GM10248 (cell line): ENCODE measurements at places on chromosomes 3 and 15.
A peak's percentile ranks its signal among the peaks of the same experiment; 100 is the strongest.

DNA sequence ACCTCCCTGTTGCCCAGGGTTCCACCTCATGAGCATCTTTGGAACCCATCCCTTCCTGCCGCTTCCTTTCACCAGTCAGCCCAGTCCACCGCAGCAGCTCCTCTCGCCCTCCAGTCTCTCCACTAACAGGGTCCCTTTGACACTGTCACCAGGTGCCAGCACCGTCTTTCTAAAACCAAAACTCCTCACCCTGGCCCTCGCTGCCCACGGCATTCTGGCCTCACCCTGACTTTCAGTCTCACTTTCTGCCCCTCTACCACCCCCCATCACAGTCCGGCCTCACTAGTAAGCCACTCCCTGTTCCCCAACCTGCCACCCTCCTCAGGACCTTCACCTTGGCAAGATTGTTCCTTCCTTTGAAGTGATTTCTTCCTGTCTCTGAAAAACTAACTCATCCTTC is 4.2 kb downstream of the PPCDC start:
- DNase-seq, result no peak

DNA sequence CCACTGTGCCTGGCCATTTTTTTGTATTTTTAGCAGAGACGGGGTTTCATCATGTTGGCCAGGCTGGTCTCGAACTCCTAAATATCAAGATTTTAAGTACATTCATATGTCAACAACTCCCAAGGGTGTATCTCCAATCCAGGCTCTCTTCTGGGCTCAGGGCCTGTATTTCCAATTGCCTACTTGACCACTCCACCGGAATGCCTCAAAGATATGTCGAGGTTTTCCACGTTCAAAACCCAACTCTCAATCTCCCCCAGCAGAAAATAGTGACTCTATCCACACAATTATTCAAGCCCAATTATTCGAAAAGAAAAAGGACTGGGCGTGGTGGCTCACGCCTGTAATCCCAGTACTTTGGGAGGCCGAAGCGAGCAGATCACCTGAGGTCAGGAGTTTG is 1.9 kb upstream of the KNSTRN start:
- DNase-seq, result no peak

- DNase-seq, result no peak
These were observed 81.7 kb downstream of the RYR3 start for GRCh38 chr15:33392453-33392852.

DNA sequence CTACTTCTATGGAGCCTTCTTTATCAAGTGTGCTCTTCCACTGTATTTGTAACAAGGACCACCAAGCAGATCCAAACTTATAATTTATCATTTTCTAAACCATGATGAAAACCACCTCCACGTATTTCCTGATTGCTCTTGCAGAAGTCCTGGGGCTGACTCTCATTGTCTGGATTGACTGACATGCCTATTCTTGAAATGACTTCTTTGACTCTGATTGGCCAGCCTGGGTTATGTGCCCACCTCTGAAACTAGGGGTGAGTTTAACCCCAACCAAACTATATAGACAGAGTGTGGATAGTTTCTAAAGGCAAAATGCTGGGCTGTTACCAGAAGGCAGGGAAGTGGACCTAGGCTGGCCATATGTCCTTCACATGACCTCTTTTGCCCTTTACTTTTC is 12.7 kb downstream of the TMPRSS7 start:
- no peak for DNase-seq

DNA sequence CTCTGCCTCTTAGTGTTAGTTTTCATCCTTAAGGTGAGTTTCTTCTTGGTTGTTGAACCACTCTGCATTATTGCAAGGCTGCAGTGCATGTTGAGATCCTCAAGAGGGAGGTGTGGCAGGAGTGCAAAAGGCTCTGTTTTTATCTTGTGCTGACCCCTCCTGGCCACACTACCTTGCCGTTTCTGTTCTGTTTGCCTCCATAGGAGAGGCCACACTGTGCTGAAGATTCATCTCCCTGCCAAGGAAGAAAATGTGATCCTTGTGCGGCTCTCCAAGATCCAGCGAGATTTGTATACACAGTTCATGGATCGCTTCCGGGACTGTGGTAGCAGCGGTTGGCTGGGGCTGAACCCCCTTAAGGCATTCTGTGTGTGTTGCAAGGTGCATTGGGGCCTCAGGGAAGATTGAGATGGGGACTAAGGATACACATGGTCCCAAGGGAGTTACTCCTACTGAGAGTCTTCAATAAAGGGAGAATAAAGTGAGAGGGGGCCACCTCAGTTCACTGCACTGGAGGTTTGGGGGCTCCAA is 33.0 kb upstream of the TEX264 start:
- DNase-seq, result peak; percentile 67

GRCh38 chr3:30749230-30749629 is 142.8 kb downstream of the TGFBR2 start:
- no peak for DNase-seq

DNA sequence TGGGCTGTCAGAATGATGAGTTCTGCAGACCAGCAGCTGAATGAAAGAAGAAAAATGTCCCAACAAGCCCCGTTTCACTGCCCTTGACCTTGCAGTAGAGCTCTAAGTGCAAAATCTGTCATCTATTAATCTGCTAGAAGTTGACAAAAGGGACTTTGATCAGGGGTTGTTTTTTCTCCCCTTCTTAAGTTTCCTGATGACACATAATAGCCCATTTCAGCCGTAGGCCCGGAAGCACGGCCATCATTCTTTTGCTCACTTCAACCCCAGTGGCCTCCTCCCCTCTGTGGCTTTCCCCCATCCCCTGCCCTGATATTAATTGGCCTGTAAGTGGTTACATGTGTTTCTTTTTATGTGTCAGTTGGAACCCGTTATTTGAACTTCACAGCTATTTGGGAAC is 298.9 kb downstream of the RPLP1 start:
- DNase-seq, result no peak

DNA sequence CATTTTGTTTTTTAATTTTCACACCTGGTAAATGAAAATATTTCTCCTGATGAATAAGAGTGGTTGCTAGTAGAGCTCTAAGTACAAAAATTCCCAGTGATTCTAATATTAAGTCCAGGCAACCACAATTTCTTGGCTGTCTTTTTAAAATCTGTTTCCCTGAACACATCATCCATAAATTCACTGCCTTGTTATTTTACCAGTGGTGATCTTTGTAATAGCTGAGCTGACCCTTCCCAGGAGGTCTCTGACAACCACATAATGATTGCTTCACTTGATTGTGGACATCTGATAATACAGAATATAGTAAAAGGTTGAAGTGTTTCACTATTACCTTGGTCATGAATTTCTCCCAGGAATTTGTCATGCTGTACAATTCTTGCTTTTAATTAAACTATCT is 13.9 kb upstream of the TOP2B start:
- no peak for DNase-seq

DNA sequence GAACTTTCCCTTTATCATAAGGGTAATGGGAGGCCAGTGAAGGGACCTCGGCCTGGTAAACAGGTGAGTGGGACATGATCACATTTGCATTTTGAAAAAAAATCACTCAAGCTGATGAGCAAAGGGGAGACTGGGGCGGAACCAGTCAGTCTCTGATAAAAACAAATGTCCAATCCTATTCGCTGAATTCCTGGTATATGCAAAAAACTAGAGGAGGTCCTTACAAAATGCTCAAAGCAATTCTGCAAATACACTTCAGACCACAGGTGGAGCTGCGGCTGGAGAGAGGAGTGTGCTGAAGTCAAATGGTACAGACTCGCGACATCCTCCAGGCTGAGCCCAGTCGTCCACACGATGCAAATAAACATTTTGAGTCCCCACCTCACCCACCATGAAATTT is 166.7 kb downstream of the FOXP1 start:
- no peak for DNase-seq

- no peak for DNase-seq
These were observed 618.1 kb downstream of the PYDC2 start for GRCh38 chr3:192079098-192079497.

GRCh38 chr3:197787412-197787811 is 3.6 kb upstream of the LRCH3 start:
- DNase-seq, result no peak

- DNase-seq, result peak; percentile 40
These were observed 106.0 kb downstream of the MEX3B start for GRCh38 chr15:81939604-81940440.

GRCh38 chr3:188049606-188050530 is 104.1 kb upstream of the LPP start:
- no peak for DNase-seq

GRCh38 chr15:70522323-70522966 is 240.9 kb downstream of the UACA start:
- DNase-seq, result no peak

DNA sequence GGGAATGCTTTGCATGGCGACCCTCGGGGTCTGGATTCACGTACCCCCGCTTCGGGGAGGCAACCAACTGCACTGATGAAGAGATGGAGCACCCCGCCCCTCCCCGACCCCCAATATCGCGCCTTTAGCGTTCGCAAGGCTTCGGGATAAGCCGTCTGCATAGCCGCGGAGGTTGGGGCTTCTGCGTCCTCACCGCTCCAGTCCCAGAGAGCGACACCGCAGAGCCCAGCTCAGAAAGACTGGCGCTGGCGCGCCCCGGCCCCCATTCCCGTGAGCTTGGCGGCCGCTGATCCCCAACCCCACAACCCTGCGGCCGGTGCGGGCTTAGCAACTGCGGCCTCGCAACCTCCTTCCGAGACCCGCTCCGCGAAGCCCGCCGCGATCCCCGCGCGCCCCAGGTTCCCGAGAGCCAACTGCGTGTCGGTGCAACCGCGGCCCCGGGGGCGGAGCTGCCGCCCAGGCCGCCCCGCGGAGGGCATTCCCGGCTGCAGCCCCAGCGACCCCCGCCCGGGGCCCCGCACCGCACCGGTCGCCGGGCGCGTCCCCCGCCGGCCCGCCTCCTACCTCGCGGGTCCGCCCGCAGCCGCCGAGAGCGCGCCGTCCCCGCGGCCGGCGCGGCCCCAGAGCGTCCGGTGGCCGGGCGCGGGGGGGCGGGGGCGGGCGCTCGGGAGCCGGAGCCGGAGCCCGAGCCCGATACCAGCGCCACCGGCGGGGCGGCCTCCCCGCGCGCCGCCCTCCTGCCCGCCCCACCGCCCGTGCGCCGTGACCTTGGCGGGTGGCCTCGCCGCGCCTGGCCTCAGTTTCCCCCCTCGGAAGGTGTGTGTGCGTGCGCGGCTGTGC is 79.5 kb downstream of the IQSEC1 start:
- DNase-seq, result peak; percentile 61

DNA sequence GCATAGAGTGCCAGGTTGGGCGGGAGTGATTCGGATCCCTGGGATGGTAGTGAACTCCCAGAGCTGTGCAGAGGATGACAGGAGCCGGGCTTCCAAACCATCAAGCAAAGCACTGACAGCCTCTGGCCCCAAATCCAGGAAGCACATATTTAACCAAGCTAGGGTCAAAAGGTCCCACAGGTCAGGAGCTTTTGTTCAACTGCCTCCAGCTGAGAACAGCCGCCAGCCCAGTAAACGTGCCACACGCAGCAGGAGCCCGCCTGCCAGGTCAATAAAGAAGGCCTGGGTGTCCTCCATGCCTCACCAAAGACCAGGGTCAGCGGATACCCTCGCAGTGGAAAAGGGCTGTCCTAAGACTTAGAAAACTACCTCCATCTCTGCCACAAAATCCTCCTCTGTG is 184.7 kb upstream of the LINGO1 start:
- DNase-seq, result no peak

- DNase-seq, result no peak
These were observed 241.6 kb upstream of the KBTBD8 start for GRCh38 chr3:66756468-66757036.

- no peak for DNase-seq
These were observed 4.5 kb downstream of the CILP start for GRCh38 chr15:65206750-65207149.

DNA sequence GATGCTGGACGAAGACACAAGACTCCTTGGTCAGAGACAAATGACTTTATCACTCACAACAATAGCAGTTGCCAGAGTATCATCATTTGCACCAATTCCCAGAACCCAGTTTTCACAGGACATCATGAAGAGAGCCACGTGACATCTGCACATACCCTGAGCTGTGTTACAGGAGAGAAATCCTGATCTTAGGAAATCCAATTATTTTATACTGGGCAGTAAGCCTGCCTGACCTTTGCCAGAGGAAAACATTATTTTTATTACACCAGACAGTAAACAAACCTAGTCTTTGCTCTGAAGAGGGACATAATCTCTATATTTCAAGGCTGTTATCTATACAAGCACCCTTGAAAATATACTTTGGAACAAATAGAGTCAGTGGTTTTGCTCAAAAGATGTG is 77.4 kb downstream of the ZBBX start:
- DNase-seq, result no peak

- no peak for DNase-seq
These were observed 276.7 kb upstream of the TBC1D5 start for GRCh38 chr3:18019161-18019495.

DNA sequence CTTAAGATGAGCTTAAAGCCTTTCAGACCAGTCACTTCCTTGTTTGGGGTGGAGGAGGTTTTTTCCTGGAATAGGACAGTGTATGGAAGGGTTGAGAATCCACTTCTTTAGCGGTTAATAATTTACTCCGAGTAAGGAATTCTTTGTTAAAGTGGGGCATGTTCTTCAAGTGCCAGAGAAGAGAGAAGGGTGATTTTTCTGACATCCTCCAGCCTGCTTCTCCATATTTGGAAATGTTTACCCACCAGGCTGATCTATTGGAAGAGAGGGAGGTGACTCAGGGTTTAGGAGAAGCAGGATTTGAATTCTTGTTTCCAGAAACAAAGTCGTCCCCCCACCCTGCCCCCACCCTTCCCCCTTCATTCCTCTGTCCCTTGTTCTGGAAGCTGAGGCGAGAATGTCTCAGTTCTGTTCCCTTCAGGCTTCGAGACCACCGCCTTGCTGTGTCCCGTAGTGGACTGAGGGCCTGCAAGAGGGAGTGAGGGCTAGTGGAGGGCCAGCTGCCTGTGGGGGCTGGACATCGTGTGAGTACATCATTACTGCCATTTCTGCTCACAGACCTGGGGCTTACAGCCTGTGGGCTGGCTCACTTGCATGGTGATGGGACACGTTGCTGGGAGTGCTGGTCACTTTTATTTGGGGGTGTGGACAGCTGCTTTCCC is 58.5 kb downstream of the LPP start:
- DNase-seq, result no peak

DNA sequence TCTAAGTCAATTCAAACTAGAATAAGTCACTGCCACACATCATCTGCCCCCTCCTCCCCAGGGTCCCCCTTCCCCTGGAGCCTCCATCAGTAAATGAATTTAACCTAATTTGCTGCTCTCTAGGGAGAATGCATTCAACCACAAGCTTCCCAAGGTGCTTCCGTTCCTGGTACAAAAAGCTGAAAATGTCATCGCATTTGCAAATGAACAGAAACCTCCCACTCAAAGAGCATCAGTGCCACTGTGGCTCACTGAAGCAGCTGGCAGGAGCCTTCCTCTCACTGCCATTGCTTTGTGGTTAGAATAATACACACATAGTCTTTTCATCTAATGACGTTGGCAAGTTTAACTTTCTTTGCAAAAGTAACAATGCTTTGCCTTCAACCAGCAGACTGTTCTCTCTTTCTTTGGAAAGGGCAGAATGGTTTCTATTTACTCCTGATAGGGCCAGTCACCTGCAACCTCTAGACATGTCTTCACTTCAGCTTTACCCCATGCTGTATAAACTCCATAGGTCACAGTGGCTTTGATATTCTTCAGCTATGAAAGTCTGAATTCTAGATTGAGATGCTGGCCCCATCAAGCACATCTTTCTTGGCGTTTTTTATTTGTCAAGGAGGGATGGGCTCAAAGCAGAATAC is 238.1 kb downstream of the CPNE4 start:
- DNase-seq, result no peak

GRCh38 chr3:187327845-187328244 is 36.3 kb upstream of the MASP1 start:
- no peak for DNase-seq

GRCh38 chr3:13841141-13841540 is 38.7 kb downstream of the WNT7A start:
- no peak for DNase-seq

GRCh38 chr15:32641517-32642059 is at the start of gene SCG5:
Gene SCG5 (plus strand): TSS chr15:32641710. CDS start chr15:32643593, 1,883 bp downstream.
- DNase-seq, result no peak
